Lower leg skin (tissue), 4 donors: ENCODE measurements at places on chromosomes 2 and 18. TPM values are rescaled to one million over a fixed set of nuclear protein-coding genes. Genes with fewer than 3 reads are reported as not detected.

DNA sequence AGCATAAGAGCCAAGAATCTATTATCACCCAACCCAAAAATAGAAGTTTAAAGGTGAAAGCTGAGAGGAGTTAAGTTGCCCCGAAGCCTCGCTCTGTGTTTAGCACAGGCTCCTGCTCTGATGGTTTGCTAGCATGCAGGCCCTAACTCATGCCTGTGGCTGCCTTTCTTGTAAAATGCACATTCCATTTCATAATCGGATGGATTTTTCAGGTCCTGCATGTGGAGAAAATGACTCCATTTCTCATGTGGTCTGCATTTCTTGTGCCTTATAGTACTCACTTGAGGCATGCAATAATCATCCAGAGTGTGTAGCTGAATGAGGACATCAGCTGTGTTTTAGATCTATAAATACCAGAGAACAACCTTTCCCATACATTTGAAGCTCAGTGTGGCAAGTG, 381.8 kb downstream of the CPS1 start:
- no peak for DNase-seq

DNA sequence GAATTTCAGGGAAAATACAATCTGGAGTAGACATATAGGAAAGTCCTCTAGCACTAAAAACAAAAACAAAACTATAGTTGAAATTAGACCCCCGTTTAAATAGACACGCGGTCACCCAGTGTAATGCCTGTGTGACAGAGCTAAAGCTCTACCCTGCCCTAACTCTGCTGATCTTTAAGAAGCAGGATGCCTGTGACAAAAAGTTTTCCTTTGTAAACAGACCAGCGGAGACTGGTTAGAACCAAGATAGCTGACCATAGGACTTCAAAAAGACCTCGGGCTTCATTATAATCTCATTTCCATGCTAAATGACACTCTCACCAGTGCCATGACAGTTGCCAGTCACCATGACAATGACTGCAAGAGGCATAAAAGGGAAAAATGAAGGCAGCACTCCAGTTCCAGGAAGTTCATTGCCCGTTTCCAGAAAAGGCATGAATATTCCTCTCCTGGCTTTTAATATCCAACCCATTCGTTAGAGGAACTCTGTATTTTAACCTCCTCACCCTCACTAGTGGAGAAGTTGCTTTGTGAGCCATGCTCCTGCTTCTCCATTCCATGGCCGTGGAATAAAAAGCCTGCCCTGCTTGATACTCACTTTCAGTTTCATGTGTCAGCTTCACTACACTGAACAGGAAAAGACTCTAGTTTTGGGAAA, 157.2 kb upstream of the COPS8 start:
- DNase-seq, result no peak

The G6PC2 gene
- not detected for total RNA-seq

DNA sequence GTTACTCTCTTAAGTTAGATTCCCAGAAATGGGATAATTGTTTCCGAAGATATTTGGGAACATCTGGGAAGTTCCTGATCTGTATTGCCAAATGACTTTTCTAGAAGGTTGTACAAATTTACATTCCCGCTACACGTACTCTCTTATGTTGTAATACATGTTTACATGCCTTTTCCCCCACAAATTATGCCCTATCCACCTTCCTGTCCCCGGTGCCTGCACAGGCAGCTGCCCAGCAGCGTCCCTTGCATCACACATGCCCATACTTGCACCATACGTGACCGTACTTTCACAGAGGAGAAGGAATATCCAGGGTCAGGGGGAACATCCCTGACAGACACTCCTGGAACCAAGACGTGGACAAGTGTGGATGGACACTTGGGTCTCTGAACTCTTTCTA, 24.2 kb upstream of the KLF11 start:
- DNase-seq, result no peak
